ENCODE measurements at places on chromosomes 2 and 18. TPM values are rescaled to one million over a fixed set of nuclear protein-coding genes. Genes with fewer than 3 reads are reported as not detected.
A peak's percentile ranks its signal among the peaks of the same experiment; 100 is the strongest.

The SCN7A gene
- total RNA-seq, result 2.9 TPM

DNA sequence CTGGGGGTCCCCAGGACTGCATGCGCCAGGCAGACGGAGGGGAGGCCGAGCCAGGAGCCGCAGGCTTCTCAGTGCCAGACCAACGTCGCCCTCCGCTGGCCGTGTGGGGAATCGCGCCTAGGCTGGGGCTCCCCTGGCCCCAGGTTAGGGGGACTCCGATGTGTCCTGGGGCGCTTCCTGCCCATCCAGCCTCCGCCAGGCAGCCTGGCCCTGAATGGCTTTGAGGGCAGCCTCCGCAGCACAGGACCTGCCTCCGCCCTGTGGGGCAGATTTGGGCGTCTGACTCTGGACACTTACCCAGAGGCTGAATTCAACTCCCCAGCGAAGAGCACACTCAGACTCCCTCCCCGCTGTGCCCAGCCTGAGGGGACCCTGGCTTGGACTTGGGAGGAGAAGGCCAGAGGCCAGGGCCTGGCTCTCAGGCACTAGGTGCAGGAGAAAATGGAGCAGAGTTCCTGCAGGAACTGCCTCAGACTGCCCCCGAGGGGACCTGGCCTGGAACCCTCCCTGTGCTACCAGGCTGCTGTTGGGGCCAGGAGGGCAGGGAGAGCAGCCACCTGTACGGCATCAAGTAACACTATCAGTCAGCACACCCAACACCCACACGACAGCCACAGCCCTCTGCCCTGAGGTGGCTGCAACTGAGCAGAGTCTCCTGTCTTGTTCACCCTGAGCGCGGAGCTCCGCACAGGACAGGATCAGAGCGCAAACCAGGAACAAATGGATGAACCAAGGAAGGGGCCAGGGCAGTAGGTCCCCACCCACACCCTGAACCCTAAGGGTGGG, 597 bp upstream of the TEKT4 start:
- no peaks in the 10 kb centered on the region for H3K4me1 ChIP-seq
- no peaks in the 10 kb centered on the region for H3K27me3 ChIP-seq
- H3K27ac ChIP-seq, result no peak overlapping the region
- H3K4me3 ChIP-seq, result no peak overlapping the region
- DNase-seq, result no peak
- no peaks in the 10 kb centered on the region for H3K36me3 ChIP-seq

DNA sequence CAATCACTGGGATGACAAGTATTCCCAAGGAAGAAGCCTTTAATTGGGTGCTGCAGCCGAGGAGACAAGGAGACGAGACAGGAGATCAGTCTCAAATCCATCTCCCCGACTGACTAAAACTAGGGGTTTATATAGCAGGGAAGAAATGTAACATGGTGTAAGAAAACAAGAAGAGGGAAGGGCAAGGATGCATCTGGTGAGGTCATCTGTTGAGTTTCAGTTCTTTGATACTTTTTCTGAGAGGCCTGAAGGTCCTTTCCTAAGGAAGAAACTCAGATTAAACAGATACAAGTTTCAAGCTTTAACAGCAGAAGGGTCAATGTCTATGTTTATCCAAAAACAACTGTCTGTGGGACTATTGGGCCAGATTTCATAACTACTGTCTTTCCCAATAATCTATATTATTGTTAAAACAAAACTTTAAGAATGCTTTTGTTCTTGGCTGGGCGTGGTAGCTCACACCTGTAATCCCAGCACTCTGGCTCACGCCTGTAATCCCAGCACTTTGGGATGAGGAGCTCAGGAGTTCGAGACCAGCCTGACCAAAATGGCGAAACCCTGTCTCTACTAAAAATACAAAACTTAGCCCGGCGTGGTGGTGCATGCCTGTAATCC, 2.5 kb upstream of the PDCL3 start:
- H3K27ac ChIP-seq, result no peak overlapping the region
- H3K4me3 ChIP-seq, result no peak overlapping the region
- H3K36me3 ChIP-seq, result no peaks in the 10 kb centered on the region
- DNase-seq, result no peak

The TSPYL6 gene
- not detected for total RNA-seq

The ADGRF3 gene
- total RNA-seq, result not detected

DNA sequence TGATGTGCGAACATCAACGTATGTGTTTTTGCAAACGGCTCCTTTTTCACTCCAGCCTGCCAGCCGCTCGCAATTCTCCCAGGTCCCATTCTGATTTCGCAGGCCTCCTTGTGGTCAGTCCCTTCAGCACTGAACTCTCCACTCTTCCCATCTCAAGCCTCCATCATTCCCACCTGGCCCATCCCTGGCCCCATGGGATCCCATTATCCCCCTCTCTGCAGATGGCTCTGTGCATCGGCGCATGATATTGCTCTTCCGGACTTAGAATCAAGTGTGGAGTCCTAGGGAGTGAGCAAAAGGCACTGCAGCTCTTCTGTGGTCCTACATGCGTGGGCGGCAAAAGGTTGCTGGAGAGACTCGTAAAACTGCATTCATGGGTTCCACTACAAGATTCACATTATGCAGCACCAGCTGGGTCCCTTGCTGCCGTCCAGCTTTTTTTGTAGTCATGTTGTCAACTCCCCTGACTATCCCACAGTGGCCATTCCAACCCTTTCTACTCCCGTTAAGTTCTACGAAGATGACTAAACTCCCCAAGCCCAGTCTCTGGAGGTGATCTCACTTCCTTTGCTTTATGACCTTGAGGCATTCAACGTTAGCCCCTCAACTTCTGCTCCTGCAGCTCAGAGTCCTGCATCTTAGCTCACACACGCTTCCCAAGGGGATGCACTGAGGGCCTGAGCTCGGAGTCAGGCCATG, 125.3 kb upstream of the NRP2 start:
- H3K27me3 ChIP-seq, result no peaks in the 10 kb centered on the region
- no peaks in the 10 kb centered on the region for H3K4me1 ChIP-seq
- DNase-seq, result no peak
- no peaks in the 10 kb centered on the region for H3K36me3 ChIP-seq

DNA sequence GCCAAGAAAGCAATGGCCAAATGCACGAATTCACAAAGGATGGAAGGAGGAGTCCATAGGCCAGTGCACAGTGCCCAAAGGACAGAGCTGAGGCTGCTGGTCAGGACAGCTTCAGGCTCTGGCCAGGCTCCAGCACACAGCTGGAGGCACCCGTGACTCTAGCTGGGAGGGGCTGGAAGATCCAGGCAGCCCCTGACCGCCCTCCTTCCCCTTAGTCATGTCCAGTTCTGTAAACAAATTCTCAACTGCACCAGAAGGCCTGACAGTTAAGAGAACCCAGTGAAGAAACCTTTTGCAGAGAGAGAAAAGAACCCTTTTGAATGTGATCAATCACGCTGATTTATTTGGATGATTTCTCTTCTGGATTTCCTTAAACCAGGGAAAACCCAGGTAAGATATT, 7.7 kb upstream of the YWHAQ start:
- H3K27ac ChIP-seq, result no peak overlapping the region
- H3K36me3 ChIP-seq, result no peaks in the 10 kb centered on the region
- H3K4me1 ChIP-seq, result no peaks in the 10 kb centered on the region

- H3K4me1 ChIP-seq, result peaks cover 28% of the 10 kb centered on the region
- peak overlapping the region; percentile 8 for H3K4me3 ChIP-seq
- no peak for DNase-seq
- H3K27ac ChIP-seq, result peak overlapping the region; percentile 92
These were observed 47.4 kb upstream of the RAPH1 start for GRCh38 chr2:203582468-203582867.

- H3K27me3 ChIP-seq, result no peaks in the 10 kb centered on the region
- no peak overlapping the region for H3K4me3 ChIP-seq
- no peak for DNase-seq
- no peaks in the 10 kb centered on the region for H3K36me3 ChIP-seq
These were observed 278.3 kb downstream of the NAPG start for GRCh38 chr18:10804126-10804525.

The SMYD5 gene
- total RNA-seq, result 10.1 TPM

The PROKR1 gene
- total RNA-seq, result not detected

DNA sequence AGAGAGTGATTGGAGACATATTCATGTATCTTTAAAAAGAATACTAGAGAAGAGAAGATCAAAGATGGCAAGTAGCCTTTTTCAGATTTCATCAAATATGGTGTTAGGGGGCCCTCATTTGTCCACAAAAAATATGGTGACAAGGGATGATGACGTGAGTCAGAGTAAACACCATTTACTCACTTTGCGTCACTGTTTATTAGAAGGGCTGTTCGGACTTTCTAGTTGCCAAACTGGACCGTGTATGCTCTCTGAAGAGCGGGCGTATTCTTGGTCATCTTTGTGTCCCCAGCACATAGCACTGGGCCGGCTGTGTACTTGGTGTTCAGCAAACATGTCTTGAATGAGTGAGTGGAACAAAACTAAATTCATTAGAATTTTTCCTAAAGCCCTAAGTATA, 37.5 kb downstream of the TTC39C start:
- H3K27ac ChIP-seq, result no peak overlapping the region
- no peak for DNase-seq
- H3K4me3 ChIP-seq, result no peak overlapping the region
- H3K36me3 ChIP-seq, result no peaks in the 10 kb centered on the region

DNA sequence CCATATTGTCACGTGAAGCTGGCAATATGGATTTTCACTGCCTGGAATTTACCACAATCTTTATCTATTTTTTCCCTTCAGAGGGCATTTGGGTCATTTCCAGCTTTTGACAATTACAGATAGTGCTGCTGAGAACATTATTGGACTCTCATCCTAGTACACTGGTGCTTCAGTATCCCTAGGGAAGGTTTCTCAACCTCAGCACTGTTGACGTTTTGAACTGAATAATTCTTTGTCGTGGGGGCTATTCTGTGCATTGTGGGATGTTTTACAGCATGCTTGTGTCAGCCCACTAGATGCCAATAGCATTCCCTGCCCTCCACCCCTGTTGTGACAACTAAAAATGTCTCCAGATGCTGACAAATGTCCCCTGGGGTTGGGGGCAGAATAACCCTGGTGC, 185.7 kb downstream of the TPGS2 start:
- no peaks in the 10 kb centered on the region for H3K36me3 ChIP-seq
- H3K4me3 ChIP-seq, result no peak overlapping the region
- H3K27me3 ChIP-seq, result no peaks in the 10 kb centered on the region
- H3K4me1 ChIP-seq, result peaks cover 2% of the 10 kb centered on the region
- no peak for DNase-seq
- H3K27ac ChIP-seq, result no peak overlapping the region

DNA sequence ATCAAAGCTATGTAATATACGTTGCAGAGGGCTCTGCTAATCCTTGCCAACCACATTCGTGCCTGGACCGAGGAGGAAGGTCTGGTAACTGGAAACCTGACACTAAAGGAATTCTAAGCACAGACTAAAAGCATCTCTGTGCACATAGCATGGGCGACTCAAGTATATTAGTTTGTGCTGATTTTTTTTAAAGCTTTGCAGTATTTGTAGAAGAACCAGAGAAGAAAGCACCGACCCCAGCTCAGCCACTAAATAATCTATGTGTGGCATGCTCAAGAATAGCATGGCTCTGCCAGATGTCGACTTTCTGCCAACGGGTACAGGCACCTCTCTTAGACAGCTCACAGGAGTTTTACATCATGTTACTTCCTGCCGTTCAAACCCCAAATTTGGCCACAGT, 73.2 kb upstream of the NRP2 start:
- H3K27me3 ChIP-seq, result no peaks in the 10 kb centered on the region
- no peak overlapping the region for H3K27ac ChIP-seq
- no peak for DNase-seq
- no peak overlapping the region for H3K4me3 ChIP-seq
- no peaks in the 10 kb centered on the region for H3K36me3 ChIP-seq

DNA sequence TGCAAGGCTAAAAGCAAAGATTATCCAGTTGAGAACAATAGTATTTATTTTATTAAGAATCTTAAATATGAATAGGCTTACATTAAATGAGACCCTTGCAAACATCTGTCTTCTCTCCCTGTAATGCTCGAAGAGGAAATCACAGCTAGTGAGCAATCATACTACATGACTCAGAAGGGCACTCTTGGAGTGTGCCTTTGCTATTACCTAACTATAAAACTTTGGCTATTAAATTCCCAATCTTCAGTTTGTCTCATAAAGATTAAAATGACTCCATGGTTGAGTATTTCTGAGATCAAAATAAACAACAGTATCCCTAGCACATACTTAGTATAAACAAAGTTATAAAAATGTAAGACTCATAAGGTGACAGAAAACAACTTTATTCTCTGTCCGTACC, 296.9 kb downstream of the KCNJ3 start:
- no peaks in the 10 kb centered on the region for H3K4me1 ChIP-seq
- H3K36me3 ChIP-seq, result no peaks in the 10 kb centered on the region
- no peak for DNase-seq
- no peak overlapping the region for H3K4me3 ChIP-seq

The FSIP2 gene
- total RNA-seq, result under 0.01 TPM

- H3K27me3 ChIP-seq, result no peaks in the 10 kb centered on the region
- no peak overlapping the region for H3K4me3 ChIP-seq
- H3K36me3 ChIP-seq, result no peaks in the 10 kb centered on the region
These were observed 511.4 kb downstream of the RNF144A start for GRCh38 chr2:7428454-7429204.

DNA sequence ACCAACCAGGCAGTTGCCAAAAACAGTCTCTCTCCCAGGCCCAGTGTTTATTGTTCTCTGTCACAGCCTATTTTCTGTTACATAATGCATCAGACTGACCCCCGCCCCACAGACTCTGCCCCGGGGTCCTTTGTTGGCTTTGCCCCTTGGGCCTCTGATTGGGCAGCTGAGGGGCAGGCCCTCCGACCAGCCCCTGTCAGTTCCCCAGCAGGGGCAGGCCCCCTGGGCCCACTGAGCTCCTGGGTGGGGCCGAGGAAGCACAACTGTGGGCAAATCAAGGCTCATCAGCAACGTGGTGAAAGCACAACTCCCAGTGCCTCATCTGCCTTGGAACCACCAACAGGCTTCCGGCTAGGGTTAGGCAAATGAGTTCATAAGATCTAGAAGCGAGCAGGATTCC, 160.1 kb upstream of the MYCN start:
- no peak overlapping the region for H3K27ac ChIP-seq
- H3K4me1 ChIP-seq, result no peaks in the 10 kb centered on the region
- DNase-seq, result no peak
- no peaks in the 10 kb centered on the region for H3K27me3 ChIP-seq
- no peak overlapping the region for H3K4me3 ChIP-seq

The ADAM23 gene
- 2.3 TPM for total RNA-seq

DNA sequence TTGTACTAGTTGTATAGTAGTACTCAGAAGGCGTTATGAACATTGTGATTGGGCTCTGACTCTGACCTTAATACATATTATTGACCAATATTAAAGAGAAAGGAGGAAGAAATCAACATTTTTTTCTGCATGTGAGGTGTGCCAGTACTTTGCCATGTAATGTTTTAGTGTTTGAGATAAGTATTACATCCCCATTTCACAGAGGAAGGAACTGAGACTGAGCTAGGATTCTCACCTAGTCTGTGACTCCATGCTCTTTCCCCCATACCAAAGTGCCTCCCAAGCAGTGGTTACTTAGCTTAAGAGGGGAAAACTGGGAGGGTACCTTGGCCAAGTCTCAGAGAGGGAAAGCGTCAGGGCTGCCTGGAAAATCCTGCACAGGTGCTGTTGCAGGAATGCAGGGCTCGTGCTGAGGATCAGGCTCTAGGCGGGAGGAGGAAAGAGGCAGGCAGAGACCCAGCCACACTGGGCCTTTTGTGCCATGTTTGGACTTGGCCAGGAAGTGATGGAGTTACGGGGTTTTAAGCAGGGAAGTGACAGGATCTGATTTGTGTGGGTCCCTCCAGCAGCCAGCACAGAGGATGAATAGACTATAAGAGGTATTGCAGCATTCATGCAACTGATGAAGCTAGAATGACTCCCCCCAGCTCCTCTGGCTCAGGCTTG, 1.7 kb downstream of the PNKD start:
- peak overlapping the region; percentile 80 for H3K27ac ChIP-seq
- no peaks in the 10 kb centered on the region for H3K27me3 ChIP-seq
- H3K4me3 ChIP-seq, result peak overlapping the region; percentile 85
- H3K4me1 ChIP-seq, result peaks cover 35% of the 10 kb centered on the region
- peaks cover 40% of the 10 kb centered on the region for H3K36me3 ChIP-seq
- no peak for DNase-seq

Data from ascending aorta (tissue), 2 donors.